ENCODE measurements at places on chromosomes 3 and 15.

GRCh38 chr15:74043425-74044266, 38.7 kb downstream of the GOLGA6A start:
- no peak for DNase-seq

DNA sequence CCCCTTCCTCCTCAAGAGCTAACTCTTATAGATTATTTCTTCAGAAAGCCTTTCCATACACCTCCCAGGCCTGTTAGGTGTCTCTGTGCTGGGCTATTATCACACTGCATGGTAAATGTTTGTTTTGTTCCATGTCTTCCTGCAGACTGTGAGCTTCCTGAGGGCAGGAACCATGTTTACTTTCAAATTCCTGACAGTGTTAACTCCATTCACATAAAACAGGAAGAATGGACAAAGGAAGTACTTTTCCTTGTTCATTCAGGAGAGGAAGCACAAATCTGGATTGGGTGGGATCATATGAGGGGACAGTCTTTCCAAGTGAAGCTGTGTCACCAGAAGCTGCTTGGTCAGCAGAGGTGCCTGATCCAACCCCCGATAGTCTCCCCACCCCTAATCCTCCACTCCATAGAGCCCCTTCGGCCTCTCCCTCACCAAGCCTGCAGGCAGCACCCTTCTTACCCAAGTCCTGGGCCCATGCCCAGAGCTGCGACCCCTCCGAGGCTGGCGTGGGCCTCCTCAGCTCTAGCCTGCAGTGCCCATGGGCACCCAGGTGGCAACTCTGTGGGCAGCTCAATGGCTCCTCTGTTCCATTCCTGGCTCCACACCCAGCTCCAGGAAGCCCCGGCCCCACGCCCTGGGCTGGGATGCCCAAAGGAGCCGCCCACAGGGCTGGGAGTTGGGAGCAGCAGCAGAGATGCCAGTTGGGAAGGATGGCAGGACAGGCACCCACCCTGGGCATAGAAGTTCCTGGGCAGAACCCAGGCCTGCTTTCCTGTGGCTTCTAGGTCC, 6.9 kb downstream of the SHF start:
- no peak for DNase-seq

DNA sequence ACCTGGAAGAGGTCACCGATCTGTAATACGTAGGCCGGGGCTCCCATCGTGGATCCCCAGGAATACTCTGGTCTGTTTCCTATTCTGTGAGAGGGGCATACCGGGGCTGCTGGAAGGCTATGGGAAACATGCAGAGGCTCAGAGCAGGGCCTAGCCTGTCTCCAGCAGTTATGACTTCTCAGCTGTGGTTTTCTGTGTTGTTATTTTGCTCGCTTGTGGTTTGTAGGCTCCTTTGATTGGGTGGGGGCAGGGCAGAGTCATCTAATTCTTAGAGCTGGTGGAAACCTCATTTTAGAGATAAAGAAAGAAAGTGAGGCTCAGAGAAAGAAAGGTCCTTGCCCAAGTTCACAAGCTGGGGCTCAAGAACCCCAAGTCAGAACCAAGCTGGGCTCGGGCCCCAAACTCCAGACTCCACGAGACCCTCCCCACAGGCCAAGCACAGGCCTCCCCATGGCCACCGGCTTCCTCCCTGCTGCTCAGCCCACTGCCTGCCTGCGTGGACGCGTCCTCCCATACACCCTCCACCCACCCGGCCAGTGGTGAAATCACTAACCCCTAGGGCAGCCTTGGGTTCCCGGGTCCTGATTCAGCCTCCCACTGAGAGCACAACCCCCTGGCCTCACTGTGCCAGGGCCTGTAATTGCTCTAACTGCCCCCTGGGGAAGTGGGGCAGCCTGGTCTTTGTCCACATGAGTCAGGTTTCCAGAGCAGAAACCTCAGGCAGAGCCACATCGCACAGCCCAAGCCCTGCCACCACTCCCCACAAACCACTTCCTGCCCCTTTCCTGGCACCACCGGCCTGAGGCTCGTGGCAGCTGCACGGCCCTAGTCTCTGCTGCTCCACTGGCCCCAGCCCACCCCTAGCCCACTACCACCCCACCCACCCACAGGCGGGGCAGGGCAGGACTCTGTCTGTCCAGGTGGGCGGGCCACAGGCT, 270.8 kb downstream of the UACA start:
- DNase-seq = peak; percentile 92

- DNase-seq = peak; percentile 94
Observed at GRCh38 chr3:159765030-159765859, 223.4 kb upstream of the IL12A start.

DNA sequence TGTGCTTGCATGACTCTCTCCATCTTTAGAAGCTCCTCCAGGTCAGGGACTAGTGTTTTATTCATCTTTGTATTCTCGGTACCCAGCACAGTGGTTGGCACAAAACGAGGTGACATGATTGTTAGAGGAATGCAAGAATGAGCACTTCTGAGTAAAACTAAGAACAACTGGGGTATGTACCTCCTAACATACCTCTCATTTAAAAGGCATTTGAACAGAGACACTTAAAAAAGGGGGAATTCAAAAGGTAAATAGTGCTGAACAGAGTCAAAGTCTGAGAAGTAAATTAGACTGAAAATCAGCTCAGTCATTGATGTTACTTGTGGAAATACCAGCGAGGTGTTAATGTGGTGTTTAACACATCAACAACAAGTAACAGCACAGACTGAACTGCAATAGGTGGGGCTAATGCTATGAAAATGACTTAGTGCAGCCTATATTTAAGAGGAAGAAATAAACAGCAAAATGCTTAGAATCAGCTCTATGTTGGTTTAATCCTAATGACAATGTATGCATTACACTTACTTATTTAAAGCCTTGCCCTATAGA, 102.4 kb downstream of the TMCO5A start:
- no peak for DNase-seq

GRCh38 chr3:30776186-30776815, 118.2 kb downstream of the GADL1 start:
- DNase-seq = no peak

GRCh38 chr15:47787875-47788274, 70.6 kb downstream of the SEMA6D start:
- no peak for DNase-seq

DNA sequence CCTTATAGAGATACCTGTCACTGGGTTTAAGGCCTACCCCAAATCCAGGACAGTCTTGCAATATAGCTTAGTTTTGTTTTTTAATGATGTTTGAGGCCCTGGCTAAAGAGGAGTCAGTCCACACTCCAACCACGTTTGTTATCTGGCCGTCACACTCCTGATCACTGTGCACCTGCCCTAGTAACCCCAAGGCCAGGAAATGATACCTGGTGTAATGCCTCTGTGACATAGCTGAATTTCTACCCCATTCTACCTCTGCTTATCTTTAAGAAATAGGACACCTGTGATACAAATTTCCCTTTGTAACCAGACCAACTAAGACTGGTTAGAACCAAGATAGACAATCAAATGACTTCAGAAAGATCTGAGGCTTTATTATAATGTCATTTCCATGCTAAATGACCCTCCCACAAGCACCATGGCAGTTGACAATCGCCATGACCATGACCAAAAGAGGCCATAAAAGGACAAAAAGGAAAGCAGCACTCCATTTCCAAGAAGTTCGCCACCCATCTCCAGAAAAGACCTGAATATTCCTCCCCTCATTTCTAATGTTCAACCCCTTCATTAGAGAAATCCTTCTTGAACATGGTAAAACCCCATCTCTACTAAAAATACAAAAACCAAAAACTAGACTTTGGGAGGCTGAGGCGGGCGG, 4.8 kb upstream of the RTP3 start:
- no peak for DNase-seq

DNA sequence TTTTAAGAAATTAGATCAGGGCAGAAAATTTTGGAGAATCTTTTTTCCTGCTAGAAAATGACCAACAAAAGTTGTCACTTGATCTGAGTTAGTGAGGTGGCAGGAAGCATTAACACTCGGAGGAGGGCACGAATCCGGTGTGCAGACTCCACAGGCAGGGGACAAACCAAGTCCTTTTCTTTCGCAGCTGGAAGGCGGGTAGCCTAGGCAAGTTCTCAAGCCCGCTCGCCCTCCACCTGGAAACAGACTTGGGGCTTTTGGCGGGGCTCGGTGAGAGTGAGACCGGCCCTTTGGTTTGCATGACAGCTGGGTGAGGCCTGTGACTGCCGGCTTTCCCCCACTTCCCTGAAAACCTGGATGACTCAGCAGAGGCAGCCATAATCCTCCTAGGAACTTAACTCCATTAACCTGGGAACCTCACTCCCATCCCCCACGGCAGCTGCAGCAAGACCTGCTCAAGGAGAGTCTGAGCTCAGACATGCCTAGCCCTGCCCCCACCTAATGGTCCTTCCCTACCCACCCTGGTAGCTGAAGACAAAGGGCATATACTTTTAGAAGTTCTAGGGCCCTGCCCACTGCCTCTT, 134.8 kb downstream of the MFSD1 start:
- no peak for DNase-seq

GRCh38 chr15:48925714-48926223, 38.0 kb downstream of the SHC4 start:
- peak; percentile 81 for DNase-seq

DNA sequence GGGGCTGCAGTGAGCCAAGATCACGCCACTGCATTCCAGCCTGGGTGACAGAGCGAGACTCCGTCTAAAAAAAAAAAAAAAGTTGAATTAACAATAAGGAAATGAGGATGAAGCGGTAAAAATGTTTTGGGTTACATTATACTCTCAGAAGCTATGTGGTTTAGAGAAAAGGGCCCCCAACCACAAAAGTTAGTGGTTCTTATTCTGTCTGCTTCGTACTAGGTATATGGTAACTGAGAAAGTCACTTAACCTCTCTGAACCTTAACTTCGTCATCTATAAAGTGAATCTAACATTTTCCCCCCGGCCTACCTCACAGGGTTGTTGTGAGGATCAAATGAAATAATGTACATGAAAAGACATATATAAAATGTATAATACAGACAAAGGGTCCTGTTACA, 38.4 kb upstream of the EHHADH start:
- DNase-seq = no peak

GRCh38 chr15:92165001-92165346, 228.7 kb upstream of the ST8SIA2 start:
- no peak for DNase-seq

GRCh38 chr3:10166213-10166604, 1.5 kb downstream of the IRAK2 start:
- no peak for DNase-seq

DNA sequence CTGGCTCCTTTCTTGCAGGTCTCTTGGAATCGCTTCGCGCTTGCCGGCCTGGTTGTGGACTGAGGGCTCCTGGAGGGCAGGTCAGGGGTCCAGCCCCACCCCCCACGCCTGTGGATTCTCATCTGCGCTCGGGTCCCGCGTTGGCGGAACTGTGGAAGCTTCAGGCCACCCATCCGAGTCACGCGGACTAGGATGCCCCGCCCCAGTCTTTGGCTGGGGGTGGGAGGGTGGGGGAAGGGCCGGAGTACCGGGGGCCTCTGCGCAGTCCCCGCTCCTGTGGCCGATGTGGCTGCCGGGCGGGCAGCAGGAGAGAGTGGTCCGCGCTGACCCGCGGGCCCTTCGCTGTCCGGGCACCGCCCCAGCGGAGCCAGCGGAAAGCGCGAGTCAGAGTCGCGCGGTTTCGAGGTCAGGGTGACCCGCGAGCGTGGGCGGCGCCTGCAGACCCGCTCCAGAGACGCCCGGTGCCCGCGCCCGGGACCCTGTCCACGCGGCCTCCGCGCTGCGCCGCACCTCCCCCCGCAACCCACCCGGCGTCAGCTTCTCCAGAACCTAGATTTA, 114.2 kb downstream of the KLF13 start:
- DNase-seq = peak; percentile 32

GRCh38 chr15:23050708-23051107, 11.3 kb upstream of the TUBGCP5 start:
- DNase-seq = no peak

GRCh38 chr3:32113981-32114545, 7.6 kb downstream of the GPD1L start:
- no peak for DNase-seq

- no peak for DNase-seq
Observed at GRCh38 chr3:172700256-172700655, 10.6 kb downstream of the NCEH1 start.

- DNase-seq = no peak
Observed at GRCh38 chr15:57589754-57590153, 1.9 kb upstream of the MYZAP start.

DNA sequence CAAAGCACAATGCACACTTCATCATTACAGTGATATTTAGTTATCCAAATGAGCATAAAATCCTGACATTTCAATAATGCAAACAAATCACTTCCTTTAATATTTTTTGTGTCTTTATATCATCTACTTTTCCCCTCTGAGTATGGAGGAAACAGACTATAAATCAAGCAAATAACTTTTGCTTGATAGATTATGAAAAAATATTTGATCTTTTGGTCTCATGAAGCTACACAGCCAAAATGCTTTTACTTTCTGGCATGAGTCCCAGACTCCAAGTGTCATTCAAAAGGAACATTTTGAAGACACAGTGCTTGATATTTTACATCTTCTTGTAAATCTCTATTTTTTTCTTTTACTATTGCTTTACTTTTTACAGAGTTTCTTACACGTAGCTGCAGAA, 215.3 kb upstream of the ROBO1 start:
- peak; percentile 5 for DNase-seq

DNA sequence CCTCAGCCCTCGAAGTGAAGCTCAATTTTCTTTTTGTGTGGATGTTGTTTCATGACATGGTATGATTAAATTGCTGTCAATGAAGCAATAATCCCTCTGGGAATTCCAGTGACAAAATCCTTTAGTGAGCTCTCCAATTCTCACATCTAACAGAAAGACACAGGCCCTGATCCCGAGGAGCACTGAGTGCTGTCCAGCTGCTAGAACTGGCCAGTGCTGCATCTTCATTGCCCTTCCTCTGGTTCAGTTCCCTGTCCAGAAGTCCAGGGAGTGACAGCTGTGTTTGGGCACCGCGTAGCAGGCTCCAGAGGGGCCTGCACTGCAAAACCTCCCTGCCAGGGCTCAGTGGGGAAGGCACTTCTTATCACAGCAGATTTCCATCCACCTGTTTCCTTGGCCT, 516.8 kb upstream of the ATP11B start:
- no peak for DNase-seq

DNA sequence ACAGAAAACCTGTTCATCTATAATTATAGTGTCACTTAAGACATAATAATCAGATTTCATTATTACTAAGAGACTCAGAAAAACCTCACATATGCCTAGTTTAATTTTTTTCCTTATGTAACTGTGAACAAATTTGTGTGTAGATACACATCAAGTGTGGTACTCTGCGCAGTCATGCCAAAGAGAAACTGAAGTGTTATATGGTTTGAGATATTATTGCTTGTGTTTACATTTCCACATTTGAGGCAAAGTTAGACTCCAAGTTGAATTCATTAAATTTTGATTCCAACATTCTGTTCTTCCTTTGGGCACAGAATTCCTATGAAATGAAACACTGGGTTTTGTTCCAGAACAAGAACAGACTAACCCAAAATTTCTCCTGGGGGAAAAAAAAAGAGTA, 2.2 kb downstream of the MBNL1 start:
- DNase-seq = no peak
